Activated naive CD8-positive, alpha-beta T cell treated with anti-CD3 and anti-CD28 coated beads, Interleukin-2, amount 50 U/mL, for 24 hours (primary cell): ENCODE measurements at places on chromosomes 7 and 10.

DNA sequence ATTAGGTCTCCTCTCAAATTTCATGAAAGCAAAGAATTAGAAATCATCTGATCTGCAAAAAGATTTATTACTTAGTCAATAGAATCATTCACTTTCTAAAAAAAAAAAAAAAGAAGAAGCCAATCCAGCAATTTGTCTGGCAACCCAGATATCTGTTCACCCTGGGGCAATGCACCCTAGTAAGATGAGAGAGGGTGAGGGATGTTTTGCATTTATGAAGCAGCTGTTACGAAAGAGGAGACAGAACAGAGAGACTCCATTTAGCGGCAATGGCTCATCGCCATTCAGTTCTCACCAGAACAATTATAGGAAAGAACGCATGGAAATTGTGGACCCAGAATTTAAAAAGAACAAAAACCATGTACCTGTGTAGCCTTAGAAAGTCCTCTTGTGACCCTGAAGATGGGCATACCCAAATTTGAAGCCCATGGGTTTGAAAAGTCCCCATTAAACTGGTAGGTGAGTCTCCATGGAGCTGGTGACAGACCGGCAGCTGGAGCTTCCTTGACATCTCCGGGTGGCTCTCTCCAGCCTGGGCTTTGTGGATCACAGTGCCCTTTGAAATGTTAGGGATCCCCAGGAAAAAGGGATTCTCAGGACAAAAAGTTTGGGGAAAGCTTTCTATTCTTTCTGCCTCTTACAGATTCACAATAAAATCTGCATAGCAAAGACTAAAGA, 45.5 kb upstream of the CCDC3 start:
- no peak for DNase-seq

DNA sequence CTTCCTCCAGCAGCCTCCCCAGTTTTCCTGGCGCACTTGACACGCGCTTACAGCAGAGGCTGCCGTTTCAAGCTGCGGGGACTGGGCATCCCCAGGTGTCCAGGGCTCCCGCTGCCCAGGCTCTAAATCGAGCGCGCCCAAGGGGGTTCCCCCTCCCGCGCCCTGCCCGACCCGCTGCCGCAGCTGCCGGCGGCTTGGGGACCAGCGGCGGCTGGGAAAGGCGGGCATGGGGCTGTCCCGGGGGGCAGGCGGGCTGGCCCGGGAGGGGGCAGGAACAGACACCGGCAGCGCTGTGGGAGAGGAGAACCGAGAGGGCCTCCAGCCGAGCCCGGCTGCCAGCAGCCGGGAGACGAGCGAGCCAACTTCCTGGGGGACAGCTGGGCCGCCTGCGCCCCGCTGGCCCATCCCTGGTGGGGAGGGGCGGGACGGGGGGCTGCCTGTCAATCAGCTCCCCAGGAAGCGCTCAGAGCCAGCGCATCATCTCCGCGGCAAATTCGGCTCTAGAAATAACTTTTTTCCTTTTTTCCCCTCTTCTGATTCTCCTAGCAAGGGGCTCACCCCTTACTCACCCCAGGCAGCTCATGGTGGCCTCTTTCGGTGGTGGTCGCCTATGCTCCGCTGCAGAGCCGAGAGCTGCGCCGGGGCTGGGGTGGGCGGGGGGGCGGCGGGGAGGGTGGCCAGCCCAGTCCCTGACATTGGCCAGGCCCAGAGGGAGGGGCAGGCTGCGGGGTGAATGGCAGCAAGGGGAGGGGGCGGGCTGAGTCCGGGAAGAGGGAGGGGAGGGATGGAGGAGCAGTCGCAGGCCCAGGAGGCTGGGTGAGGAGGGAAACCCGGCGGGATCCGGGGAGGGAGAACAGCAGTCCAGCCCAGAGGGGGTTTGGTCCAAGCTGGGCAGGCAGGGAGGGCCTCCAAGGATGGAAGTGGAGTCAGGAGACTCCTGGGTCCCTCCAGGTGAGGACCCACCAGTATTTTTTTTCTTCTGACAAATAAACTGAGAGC, 14.7 kb downstream of the GRID2IP start:
- DNase-seq = peak; percentile 45

GRCh38 chr10:133110133-133110532, 22.4 kb downstream of the ADGRA1 start:
- DNase-seq = no peak

DNA sequence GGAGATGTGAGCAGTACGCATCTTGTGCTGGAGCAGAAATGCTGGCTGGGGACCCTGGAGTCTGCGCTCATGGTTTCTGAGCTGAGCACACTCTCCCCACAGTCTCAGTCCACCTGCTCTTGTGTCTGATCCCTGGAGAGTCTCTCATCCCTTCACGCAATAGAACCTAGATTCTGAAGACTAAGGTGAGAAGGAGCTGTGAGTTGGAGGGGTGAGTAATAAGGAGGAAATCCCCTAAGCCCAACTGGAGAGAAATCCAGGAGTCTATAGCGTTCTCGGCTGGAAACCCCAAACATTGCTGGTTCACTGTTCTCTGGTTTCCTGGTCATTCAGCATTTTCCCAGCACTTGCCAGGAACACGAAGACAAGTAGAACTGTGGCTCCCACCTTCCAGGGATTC, 68.3 kb upstream of the SMNDC1 start:
- no peak for DNase-seq

GRCh38 chr10:76779796-76780301, 857.8 kb downstream of the KCNMA1 start:
- no peak for DNase-seq

DNA sequence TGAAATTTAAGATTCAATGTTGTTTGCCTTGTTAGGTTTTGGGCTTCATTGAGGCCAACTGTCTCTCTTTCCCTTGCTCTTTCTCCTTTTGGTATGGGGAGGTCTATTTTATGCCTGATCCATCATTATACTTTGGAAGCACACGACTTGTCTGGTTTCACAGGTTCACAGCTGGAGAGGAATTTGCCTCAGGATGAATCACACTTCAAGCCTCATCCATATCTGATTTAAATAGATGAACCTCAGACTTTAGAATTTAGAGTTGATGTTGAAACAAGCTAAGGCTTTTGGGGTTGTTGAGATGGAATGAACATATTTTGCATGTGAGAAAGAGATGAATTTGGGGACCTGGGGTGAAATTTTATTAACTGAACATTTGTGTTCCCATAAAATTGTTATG, 150.5 kb upstream of the IGFBP3 start:
- DNase-seq = no peak

DNA sequence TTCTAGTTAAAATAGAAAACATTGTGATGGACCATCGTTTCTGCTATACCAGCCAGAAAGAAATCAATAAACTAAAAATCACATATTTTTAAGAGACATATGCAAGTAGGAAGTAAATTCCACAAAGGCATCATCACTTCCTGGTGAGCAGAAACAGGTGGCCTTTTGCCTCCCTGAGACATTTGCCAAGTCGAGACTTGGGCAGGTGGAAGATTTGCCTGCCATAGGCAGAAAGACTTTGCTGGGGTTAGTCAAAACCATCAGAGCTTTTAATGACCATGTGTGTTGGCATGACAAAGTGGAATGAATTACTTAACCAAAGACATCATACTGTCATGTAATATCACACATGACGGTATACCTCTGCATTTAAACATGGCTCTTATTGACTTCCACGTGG, 66.0 kb upstream of the FGL2 start:
- DNase-seq = no peak

- no peak for DNase-seq
Observed at GRCh38 chr10:105843786-105844185, 1202.7 kb downstream of the SORCS3 start.
